A172 (cell line): ENCODE measurements at places on chromosomes 5 and 9.
A peak's percentile ranks its signal among the peaks of the same experiment; 100 is the strongest.

GRCh38 chr9:134943411-134943810, 25.7 kb upstream of the FCN1 start:
- DNase-seq: no peak

GRCh38 chr5:180271221-180271620, 20.7 kb downstream of the MAPK9 start:
- no peak for DNase-seq

- peak; percentile 6 for DNase-seq
Measured at GRCh38 chr9:20319241-20319640, 303.1 kb downstream of the MLLT3 start.

- DNase-seq: peak; percentile 74
Measured at GRCh38 chr5:127186657-127187056, 103.9 kb upstream of the MEGF10 start.
